Vein endothelial cell (primary cell): ENCODE measurements at places on chromosomes 7 and 10. TPM values are rescaled to one million over a fixed set of nuclear protein-coding genes. Genes with fewer than 3 reads are reported as not detected.

Gene PNLIPRP1
- not detected in 2 replicates for total RNA-seq

Gene NACAD
- 0.76 and 1.6 TPM in 2 replicates for total RNA-seq

Gene EBLN1
- not detected in 2 replicates for total RNA-seq

Gene ZNF467
- 2.7 and 9.5 TPM in 2 replicates for total RNA-seq

Gene STOX1
- total RNA-seq: under 0.01 and 0.10 TPM in 2 replicates

Gene DLG5
- 10.4 and 17.0 TPM in 2 replicates for total RNA-seq

Gene NUB1
- total RNA-seq: 30.1 and 37.4 TPM in 2 replicates

Gene KLF6
- 105 and 131 TPM in 2 replicates for total RNA-seq

Gene CEP55
- total RNA-seq: 18.9 and 39.1 TPM in 2 replicates

Gene FBXL13
- total RNA-seq: 0.76 and 0.98 TPM in 2 replicates

Gene ZP3
- total RNA-seq: 4.2 and 6.5 TPM in 2 replicates

Gene SLC26A5
- total RNA-seq: 0.33 and 0.38 TPM in 2 replicates

Gene TMEM229A
- not detected in 2 replicates for total RNA-seq

Gene CCDC172
- not detected in 2 replicates for total RNA-seq

Gene NYAP1
- 4.0 and 4.6 TPM in 2 replicates for total RNA-seq

Gene RHOBTB1
- total RNA-seq: 45.6 and 51.6 TPM in 2 replicates

Gene PAX4
- not detected in 2 replicates for total RNA-seq

Gene NPFFR1
- total RNA-seq: not detected in 2 replicates

Gene WDFY4
- total RNA-seq: 1.3 and 3.3 TPM in 2 replicates

Gene CUZD1
- 0.65 and 0.86 TPM in 2 replicates for total RNA-seq

Gene CYP26A1
- total RNA-seq: 1.3 TPM in 1 of 2 replicates, not detected in the other

Gene OIT3
- total RNA-seq: 0.19 TPM in 1 of 2 replicates, not detected in the other

Gene SPDYE17
- total RNA-seq: not detected in 2 replicates

Gene PPP3CB
- 19.2 and 21.9 TPM in 2 replicates for total RNA-seq

Gene CDHR1
- total RNA-seq: 0.10 TPM in 1 of 2 replicates, not detected in the other

Gene SFTPD
- 0.29 TPM in 1 of 2 replicates, not detected in the other for total RNA-seq

Gene GSTO2
- 0.33 and 0.57 TPM in 2 replicates for total RNA-seq

Gene ACHE
- total RNA-seq: 1.1 and 2.0 TPM in 2 replicates

Gene SRRM3
- total RNA-seq: 0.67 and 2.6 TPM in 2 replicates

Gene MPP7
- total RNA-seq: 0.33 and 0.86 TPM in 2 replicates

Gene ANXA8
- total RNA-seq: not detected in 2 replicates

Gene HIPK2
- total RNA-seq: 25.2 and 26.5 TPM in 2 replicates

Gene ARHGAP19
- 7.8 and 15.7 TPM in 2 replicates for total RNA-seq

Gene SLC37A3
- 62.4 and 62.5 TPM in 2 replicates for total RNA-seq

Gene GARIN1A
- 0.33 and 1.2 TPM in 2 replicates for total RNA-seq

Gene PTPRN2
- total RNA-seq: 0.65 and 1.4 TPM in 2 replicates

Gene SPRN
- total RNA-seq: not detected in 2 replicates

Gene NOD1
- total RNA-seq: 38.3 and 38.5 TPM in 2 replicates
